ENCODE measurements at places on chromosomes 7 and 10.

- no peak for DNase-seq
Measured at GRCh38 chr7:151322906-151323305, 18.7 kb upstream of the NUB1 start.

DNA sequence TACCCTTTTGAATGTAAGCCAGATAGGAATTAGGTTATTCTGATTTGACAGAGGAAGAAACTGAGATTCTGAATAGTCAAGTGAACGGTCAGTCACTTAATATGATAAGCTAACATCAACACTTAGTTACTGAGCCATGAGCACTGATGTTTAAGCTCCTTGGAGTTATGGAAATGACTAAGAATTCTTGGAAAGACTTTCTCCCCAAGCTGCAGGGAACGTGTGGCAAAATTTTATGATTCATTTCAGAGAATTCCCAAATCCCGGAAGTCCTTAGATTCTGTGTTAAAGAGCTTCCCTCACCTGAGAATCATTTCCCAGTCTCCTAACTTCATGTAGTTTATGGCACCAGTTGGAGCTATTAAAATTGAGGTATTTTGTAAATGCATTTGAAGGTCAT lies 330.9 kb downstream of the XPNPEP1 start:
- DNase-seq, result no peak

DNA sequence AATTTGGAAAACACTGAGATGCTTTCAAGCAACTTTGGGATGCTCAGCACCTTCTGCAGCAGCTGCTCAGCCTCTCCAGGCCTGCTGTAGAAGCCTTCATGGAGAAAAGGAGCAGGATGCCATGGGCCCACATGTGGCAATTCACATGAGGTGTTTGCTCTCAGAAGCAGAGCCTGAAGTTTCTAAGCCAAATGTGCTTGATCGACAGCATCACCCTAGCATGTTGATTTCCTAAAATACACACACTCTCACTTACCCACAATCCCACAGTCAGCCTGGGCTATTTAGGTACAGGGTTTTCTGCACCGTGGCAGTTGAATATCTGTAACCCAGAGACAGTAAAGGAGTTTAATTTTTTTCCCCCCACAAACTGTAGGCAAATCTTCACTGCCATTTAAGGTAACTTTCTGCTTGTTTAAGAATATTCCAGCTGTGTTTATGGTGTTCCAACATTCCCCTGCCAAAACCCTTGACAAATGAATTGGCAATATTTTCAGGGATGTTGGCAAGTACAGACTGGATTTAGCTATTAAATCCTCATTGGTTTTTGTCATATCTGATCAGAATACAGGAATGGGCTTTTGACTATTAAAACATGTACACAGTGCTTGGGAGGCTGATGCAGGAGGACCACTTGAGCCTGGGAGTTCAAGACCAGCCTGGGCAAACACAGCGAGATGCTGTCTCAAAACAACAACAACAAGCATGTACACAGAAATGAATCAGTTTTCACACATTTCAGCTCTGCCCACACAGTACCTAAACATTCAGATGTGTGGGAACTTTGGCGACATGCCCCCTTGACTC lies 244.2 kb downstream of the CELF2 start:
- DNase-seq, result no peak

DNA sequence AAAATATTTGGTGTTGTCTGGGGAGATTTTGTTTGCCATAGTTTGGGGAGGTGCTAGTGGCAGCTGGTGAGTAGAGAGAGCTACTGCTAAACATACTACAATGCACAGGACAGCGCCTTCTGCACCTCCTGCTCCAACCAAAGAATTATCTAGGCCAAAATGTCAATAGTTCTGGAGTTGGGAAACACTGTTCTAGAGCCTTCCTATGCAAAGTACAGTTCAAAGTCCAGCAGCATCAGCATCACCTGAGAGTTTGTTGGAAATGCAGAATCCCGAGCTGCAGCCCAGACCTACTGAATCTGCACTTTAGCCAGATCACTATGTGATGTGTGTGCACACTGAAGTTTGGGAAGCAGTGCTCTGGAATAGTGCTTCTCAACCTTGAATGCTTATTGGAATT lies 290.7 kb downstream of the TCF7L2 start:
- DNase-seq, result no peak

DNA sequence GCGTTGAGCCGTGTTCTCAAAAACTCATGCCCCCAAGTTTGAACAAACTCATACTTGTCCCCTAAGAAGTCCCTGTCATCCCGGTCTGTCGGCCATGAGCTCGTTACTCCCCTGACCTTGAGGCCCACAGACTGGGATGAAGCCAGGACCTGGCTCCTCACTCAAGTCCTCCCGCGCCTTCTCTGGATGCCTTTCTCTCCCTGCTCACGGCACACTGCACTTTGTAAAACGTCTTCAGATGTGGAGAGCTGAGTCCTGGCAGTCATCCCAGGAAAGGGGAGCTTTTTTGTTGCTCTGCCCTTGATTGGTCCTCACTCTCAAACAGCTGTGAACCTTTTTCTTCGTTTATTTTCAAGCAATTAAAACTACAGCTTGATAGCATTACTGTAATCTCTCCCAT lies 110.8 kb downstream of the JAZF1 start:
- no peak for DNase-seq

GRCh38 chr10:24468281-24468751 lies 255.4 kb downstream of the ARHGAP21 start:
- no peak for DNase-seq
